Tongue (tissue), 3 donors: ENCODE measurements at places on chromosomes 3 and 15. TPM values are rescaled to one million over a fixed set of nuclear protein-coding genes. Genes with fewer than 3 reads are reported as not detected.

Gene EPHA3
- 65.6 TPM for total RNA-seq

Gene KIF23
- total RNA-seq: 19.5 TPM

Gene B4GALT4
- total RNA-seq: 17.5 TPM

Gene SLITRK3
- 0.51 TPM for total RNA-seq

DNA sequence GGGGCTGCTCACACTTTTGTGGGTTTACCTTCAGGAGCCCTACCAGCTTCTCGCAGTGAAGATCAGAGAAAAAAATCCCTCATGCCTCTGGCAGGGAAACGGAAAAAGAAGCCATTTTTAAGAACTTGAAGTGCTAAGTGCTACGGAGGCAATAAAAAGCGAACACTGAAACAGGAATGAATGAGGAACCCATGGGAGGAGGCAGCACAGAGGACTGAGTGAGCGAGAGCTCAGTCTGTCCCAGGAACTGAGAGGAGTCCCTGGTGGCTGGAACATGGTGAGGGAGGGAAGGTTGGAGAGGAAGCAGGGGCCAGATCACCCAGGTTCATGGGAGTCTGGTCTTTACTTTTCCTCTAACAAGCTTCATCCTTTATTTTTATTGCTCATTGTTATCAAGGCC lies 228.1 kb upstream of the PROK2 start:
- DNase-seq: no peak

DNA sequence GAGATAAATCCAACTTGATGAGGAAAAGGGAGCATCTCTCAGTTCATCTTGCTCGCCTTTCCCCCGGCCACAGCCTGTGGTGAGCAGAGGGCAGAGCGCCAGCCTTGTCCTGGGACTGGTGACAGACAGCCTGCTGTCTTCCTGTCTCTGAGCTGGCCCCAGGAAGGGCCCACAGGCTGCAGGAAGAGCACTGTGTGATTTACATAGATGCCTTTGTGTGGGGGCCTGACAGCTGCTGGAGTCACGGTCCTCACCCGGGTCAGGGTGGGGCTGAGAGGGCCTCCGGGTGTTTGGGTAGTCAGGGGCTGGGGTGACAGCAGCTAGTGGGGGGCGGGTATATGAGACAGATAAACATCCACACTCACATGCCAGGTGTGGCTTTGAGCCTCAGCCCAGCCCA lies 29.3 kb downstream of the PLA2G4D start:
- peak; percentile 78 for DNase-seq
